SHP77 (cell line): ENCODE measurements at places on chromosomes 13 and 19.

- DNase-seq, result no peak
Observed at GRCh38 chr19:30387311-30388115, 15.3 kb downstream of the ZNF536 start.

DNA sequence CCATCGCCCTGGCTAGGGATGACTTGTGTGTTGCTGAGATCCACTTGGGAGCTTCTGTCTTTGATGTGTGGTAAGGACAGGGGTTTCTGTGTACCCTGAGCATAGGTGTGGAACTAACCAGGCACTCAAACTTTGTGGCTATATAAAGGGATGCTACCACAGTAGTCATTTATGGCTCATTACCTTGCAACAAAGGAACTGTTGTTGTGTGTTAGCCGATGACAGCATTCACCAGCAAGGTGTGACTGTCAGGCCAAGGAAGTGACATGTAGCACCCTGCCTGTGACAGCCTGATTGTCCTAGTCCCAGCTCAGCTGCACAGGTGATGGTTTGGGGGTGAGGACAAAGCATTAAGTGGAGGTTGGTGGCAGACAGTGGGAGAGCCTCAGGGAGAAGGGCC is 73.6 kb downstream of the COG3 start:
- no peak for DNase-seq

GRCh38 chr19:46299695-46300094 is 2.9 kb downstream of the HIF3A start:
- DNase-seq, result no peak

GRCh38 chr19:30861919-30862318 is 487.3 kb downstream of the TSHZ3 start:
- no peak for DNase-seq
